ENCODE measurements at places on chromosomes 11 and 22.

DNA sequence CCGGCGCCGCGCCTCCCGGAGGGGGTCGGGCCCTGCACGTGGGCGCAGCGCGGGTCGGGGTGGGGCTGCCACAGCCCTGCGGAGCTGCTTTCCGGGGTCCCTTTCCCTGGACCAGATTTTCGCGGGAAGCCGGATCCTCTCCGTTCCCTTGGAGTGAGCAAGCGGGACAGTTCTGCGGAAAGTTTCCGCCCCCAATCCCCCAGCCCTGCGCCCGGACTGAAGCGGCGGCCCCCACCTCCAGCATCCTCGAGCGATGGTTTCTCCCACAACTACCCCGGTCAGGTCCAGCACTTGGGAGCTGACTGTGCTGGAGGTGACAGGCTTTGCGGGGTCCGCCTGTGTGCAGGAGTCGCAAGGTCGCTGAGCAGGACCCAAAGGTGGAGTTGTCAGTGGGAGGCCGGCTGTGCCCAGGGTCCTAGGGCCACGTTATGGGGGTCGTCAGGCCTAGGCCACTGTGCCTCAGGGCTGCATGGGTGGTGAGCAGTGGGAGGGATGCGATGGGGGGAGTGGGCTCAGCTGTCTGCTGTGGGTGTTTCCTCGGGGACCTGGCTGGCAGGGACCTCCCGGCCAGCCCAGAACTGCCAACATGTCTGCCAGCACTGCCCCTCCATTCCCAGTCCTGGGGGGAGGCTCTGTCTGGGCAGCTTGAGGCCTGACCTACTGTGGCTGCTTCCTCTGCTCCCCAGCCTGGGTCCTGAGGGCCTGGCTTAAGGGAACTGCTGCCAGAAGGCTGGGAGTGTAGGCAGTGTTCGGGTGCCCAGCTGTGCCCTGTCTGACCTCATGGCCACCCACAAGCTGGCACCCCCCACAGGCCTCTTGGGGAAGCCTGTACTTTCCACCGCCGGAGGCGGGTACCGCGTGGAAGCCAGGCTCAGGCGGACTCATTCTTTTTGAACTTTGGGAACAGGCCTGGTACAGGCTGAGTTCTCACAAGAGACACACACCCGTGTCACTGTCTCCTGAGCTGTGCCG is 726 bp downstream of the ST3GAL4 start:
- no peak for DNase-seq

- no peak for DNase-seq
Measured at GRCh38 chr11:86214710-86215109, 29.8 kb upstream of the EED start.

DNA sequence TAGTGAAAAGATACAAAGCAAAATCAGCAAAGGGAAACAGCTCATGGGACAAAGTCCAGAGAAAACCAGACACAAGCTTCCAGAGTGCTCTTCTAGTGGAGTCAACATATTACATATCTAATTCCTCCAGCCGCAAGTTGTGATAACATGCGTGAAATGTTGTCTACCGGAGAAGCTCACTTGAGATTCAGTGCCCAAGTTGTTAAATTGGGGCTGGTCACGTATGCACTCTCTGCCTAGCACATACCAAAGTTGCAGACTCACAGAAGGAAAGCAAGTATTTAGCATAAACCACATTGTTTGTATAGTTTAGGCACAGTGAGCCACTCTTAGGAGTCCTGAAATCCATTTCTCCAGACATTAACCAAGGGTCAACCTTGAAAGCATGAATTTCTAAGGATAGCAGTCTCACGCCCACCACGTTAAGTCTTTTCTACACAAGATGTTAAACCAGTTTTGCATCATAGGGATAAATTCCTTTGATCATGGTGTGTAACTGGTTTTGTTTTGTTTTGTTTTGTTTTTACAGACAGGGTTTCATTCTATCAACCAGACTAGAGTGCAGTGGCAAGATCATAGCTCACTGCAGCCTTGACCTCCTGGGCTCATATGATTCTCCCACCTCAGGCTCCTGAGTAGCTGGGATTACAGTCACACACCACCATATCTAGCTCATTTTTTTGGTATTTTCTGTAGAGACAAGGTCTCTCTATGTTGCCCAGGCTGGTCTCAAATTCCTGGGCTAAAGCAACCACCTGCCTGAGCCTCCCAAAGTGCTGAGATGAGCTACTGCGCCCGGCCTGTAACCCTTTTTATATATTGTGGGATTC is 39.5 kb upstream of the EP300 start:
- no peak for DNase-seq

GRCh38 chr22:37502342-37503182 is 16.4 kb upstream of the MFNG start:
- DNase-seq: no peak

DNA sequence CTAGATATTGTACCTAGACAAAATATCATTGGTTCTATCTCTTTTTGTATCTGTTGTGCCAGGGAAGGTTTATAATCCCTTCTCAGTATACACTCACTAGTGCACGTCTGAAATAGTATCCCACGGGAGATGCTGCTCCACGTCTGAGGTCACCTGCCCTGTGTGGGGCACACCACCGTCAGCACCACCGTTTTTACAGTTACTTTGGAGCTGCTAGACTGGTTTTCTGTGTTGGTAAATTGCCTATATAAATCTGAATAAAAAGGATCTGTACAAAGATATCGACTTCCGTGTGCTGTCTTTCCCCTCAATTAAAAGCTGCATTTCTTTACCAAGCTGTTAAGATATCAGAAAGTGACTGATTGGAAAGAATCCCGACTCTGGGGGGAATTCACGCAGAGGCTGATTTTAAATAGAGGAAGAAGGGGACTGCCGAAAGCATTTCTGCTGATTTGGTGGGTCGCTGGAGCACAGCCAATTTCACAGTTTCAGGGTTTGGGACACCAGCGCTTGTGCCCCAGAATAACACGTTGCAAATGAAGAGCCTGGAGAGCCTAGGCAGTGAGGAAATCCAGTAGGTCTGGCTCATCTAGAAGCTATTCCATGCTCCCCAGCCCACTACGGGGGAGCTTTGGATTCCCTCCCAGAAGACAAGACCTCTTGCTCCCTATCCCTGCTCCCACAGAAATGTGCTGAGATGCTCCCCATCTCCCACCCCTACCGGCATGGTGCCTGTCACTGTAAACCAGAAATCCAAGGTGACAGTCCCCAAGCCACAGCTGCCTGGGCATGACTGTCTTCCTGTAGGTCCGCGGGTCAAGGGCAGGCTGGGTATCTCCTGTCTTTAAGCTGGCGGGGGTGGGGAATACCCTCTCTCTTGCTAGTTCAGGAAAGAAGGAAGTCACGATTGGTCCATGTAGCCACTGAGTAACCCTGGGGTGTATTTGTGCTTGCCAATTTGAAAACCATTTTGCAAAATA is 12.7 kb upstream of the MYO18B start:
- no peak for DNase-seq

DNA sequence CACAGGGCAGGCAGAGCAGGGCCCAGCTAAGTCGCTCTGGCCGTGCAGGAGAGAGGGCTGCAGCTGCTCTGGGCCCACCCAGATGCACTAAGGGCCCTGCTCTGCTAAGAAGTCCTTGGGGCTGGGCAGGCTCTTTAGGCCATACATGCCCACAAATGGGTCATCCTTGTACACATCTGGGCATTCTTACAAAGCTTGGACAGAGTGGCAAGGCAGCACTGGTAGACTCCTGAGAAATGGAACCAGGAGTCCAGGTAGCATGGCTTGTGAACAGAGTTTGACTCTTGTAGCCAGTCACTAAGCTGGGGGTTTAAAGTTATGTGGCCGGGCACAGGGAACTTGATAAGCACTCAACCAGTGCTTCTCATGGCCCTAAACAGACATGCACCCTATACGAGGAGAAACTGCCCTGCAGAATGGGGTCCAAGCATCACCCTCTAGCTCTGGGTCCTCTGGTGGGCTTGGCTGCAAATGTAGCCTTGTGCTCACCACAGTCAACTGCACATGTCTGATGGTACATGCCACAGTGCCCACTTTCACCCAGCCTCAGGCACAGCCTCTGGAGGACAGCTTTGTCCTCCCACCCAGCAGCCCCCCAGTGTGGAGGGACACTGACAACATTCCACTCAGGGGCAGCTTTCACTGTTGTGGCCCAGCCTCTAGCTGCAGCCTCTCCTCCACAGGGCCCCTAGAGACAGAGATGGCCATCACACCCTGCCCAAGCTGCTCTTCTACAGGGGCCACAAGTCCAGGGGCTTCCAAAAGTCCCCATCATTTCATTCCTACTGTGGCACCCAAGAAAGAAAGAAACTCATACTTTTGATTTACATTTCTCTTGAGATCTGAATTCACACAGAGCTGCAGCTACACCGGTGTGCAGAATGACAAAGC is 75.2 kb downstream of the DGCR2 start:
- DNase-seq: no peak

DNA sequence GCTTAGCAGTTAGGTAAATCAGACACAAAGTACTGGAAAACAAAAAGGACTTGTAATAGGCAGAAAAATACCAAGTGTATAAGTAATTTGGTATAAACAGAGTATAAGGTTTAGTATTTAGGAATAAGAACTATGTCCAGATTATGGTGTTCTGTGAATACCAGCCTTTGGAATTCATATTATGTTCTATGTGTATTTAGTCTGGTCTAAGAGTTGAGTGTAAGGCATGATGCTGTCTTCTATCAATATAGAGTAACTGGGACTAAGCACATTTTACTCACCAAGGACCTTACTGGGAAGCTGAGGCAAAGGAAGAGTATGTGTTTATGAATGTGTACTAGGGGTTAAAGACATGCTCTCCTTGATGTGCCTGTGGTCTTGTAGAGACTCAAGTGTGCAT is 9.5 kb downstream of the SDHD start:
- DNase-seq: no peak

DNA sequence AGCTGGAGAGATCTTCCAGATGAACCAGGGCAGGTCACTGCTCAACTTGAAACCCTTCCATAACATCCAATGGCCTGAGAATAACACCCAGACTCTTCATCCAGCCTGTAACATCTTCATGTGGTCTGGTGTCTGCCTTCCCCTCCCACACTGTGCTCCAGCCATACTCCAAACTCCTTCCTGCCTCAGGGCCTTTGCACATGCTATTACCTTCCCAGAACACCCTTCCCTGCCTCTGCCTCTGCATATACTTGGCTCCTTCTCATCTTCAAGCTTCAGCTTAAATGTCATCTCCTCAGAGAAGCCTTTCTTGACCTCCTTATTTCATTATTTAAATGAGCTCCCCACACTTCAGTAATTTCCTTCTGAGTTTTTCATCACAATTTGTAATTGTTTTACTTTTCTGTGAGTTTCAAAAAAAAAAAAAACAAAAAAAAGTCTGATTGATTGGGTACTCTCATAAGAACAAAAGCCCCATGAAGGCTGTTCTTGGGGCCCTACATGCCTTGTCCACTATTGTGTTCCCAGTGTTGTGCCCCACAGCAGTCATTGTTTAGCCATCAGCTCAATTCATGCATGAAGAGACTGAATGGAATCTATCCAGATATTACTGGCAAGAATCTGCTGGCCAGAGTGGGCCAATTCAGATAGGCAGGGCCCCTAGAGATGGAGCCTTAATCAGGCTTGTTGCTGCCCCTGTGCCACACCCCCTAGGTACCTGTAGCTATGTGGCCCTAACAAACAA is 22.1 kb downstream of the LMO1 start:
- DNase-seq: no peak

Measured in stimulated activated CD4-positive, alpha-beta T cell treated with anti-CD3 and anti-CD28 coated beads, Interleukin-2, amount 100 ng/mL, for 4 hours (primary cell).